ENCODE measurements at places on chromosomes 6 and 20.

DNA sequence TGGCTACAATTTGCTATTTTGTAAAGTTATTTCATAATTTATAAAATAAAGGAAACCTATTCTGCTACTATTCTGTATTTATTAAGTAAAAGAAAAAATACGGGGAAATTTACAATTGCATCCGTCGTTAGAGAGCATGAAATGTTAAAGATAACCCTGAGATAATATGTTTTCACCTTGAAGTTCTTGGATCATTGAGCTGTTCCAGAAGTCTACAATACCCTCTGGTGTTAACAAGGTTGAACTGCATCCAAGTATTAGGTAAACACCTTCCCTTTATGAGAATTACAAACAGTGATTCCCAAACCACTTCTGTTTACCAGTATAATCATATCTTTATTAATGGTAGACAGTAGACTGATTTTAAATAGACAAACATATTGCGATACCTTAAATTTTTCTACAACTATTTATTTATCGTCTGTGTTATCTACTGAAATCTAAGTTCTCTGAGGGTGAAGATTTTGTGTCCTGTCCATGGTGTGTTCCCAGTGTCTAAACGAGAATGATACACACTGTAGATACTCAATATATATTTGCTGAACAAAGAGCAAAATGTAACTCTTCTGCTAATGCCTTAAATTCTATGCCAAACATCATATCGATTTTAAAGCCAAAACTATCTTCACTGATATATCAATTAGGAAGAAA lies 28.2 kb downstream of the TBC1D32 start:
- peak; percentile 12 for DNase-seq

GRCh38 chr6:113562248-113562647 lies 294.9 kb upstream of the MARCKS start:
- DNase-seq = no peak

DNA sequence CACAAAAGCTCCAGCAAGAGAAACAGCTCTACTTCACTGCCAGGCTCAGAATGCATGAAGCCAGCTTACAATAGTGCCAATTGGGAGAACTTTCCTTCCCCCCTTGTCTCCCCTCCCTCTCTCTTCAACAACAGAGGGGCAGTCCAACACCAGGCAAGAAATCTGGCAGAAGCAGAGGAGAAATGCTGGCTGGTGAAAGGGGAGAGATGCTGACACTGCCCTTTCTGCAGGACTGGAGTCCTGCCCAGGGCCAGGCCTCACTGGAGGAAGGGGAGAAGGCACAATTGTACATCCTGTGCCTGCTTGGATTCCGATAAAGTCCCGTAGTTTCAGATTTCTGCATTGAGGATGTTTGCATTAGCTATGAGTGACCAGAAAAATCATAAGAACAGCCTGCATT lies 148.6 kb downstream of the LRRC1 start:
- no peak for DNase-seq

- DNase-seq = no peak
Measured at GRCh38 chr6:76166297-76166696, 93.8 kb upstream of the IMPG1 start.

DNA sequence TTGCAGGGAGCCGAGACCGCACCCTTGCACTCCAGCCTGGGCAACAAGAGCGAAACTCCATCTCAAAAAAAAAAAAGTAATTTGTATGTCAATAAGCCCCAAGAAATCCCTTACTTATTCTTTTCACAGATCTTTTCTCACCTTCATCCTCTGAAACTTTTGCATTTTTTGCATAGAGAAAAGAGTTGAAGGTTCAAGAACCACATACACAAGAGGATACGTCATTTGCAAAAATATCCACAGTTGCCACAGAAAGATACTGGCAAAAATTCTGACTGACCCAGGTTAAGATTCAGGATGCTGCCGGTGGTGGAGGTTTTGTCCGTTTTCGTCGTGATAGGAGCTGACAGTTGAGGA lies 94.5 kb downstream of the ZMYND8 start:
- DNase-seq = no peak

GRCh38 chr6:113330636-113330946 lies 526.6 kb upstream of the MARCKS start:
- DNase-seq = no peak

DNA sequence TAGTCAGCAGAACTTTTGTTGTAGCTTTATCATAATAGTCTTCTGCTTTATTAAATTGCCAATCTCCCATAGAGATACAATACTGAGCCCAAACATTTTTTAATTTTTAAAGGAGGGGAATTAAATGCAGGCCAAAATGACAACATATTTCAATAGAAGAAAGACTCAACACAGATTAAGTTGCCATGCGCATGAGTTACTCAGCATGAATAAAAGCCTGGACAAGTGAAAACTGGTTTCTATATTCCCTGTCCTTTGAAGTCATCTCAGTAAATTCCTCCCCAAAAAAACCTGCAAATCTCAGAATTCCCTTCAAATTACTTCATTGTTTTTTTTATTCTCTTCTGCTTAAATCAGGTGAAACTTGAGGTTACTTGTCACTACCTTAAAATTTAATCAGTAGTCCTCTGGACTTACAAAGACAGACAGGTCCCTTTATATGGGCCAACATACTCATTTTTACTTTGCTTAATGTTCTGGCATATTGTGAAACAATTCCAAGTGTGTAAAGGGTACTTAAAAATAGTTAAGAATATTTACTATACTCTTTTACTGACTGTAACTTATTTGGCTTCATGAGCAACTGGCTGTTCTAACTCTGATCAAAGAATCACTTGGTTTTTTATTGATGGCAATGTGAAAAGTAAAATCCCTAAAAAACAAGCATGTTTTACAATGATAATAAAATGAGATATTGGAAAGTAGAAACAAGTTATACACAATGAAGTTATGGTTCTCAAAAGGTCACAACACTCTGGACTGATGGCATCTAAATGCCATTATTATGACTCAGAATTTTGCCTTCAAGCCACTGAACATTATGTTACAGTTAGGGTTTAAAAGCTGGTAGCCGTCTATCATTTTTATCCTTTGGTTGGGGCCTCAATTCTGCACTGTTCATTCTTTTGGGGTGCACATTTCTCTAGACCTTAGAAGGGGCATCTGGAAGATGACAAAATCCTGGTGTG lies 49.9 kb upstream of the COL21A1 start:
- DNase-seq = no peak

GRCh38 chr6:47090881-47091280 lies 48.7 kb upstream of the ADGRF1 start:
- DNase-seq = no peak

DNA sequence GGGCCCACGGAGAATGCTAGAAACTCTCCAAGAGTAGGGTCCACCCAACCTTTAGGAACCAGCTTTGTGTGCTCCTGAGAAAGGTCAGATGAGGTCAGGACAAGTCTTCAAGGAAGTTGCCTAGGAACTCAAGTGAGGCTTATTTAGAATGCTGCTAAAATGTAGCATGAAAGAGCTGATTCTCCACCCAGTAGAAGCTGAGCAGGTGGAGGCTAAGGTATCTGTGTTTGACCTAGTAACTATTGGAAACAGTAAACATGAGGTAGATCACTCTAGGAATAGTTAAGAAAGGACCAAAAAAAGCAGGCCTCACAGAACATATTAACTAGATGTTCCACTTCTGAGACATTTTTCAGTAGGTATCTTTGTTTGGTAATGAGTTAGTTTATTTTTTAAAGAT lies 13.9 kb downstream of the CEP43 start:
- DNase-seq = no peak

DNA sequence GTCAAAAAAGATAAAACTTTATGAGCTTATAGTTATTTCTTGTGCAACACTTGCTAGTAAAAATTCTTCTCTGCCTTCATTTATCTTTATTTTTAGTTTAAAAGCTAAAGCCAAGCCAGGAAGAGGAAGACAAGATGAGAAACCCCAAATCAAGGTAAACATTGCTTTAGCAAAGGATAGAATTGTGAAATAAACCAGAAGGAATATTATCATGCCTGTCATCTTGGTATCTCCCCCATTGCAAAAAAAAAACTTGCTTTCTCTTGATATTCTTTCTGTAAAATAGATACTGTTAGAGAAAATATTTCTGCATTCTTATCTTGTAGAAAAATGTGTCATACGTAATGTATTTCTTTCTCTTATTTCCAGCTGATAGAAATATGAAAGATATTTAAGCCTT lies 432.8 kb downstream of the GJA1 start:
- DNase-seq = peak; percentile 86

GRCh38 chr20:57977141-57977540 lies 251.3 kb downstream of the ANKRD60 start:
- no peak for DNase-seq

- DNase-seq = no peak
Measured at GRCh38 chr6:34493344-34493743, 27.5 kb downstream of the PACSIN1 start.

GRCh38 chr20:22776369-22776768 lies 192.0 kb upstream of the FOXA2 start:
- DNase-seq = peak; percentile 12

DNA sequence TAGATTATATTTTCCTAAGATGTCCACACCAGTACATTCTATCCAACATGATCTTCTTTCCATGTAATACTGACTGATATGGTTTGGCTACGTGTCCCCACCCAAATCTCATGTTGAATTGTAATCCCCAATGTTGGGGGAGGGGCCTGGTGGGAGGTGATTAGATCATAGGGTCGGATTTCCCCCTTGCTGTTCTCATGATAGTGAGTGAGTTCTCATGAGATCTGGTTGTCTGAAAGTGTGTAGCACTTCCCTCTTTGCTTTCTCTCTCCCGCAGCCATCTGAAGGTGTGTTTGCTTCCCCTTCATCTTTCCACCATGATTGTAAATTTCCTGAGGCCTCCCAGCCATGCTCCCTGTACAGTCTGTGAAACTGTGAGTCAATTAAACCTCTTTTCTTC lies 12.2 kb upstream of the HBS1L start:
- no peak for DNase-seq

DNA sequence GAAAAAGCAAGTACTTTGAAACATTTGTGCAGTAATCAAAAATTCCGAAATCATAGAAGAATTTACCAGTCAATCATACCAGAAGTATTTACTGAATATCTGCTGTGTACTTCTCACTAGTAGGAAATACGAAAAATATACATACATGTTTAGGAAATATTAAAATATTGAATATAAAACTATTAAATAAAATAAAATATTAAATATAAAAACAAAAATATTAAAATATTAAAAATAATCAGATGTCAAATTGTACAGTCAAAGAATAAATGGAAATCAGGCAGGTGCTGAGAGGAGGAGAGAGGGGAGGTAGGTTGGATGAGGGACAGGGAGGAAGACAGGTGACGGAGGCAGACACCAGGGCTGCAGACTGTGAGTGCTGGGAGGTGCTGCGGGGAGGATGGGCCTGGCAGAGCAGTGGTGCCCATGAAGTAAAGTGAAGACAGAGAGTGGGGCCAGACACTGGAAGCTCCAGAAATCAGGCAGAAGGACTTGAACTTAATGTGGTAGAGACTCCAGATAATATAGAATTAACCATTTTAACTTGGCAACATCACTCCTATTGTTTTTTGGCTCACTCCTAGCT lies 55.9 kb downstream of the PRKN start:
- no peak for DNase-seq

- DNase-seq = peak; percentile 62
Measured at GRCh38 chr6:140366991-140367390, 992.5 kb upstream of the CITED2 start.

- DNase-seq = peak; percentile 92
Measured at GRCh38 chr6:90715093-90715655, 128.3 kb upstream of the MAP3K7 start.

- no peak for DNase-seq
Measured at GRCh38 chr6:156782691-156783320, 5.6 kb downstream of the ARID1B start.

DNA sequence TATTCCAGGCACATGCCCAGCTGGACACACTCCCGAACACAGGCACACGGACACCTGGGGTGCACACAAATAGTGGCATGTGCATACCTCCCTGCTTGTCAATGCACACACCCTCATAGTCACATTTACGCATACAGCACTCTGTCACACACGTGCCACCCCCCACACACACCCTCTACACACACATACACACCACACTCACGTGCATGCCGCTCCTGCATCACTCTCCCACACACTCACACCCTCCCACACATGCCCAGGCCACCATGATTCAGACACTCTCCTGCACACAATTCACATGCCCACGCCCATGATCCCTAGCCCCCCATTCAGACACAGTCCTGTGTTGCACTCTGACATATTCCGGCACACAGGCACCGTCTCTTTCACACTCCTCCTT lies 13.0 kb downstream of the SIRPA start:
- no peak for DNase-seq

DNA sequence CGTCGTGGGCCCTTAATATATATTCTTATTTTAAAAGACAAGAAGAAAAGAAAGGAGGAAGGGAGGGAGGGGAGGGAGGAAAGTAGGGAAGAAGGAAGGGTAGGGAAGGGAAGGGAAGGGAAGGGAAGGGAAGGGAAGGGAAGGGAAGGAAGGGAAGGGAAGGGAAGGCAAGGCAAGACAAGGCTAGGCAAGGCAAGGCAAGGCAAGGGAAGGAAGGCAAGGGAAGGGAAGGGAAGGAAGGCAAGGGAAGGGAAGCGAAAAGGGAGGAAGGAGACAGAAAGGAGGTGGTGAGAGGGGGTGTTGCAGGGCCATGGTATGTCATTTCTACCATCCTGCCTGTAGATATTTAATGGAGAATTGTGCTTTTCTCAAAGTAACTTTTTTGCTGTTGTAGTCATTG lies 83.9 kb upstream of the BTBD3 start:
- no peak for DNase-seq

GRCh38 chr6:44269921-44270525 lies at the start of gene TMEM151B:
TMEM151B (plus strand) TSS chr6:44270450; CDS start chr6:44270743, 293 bp downstream.
- no peak for DNase-seq

- peak; percentile 6 for DNase-seq
Measured at GRCh38 chr6:39980839-39981580, 46.7 kb upstream of the MOCS1 start.

GRCh38 chr20:475463-476357 lies 13.4 kb upstream of the TBC1D20 start:
- no peak for DNase-seq

DNA sequence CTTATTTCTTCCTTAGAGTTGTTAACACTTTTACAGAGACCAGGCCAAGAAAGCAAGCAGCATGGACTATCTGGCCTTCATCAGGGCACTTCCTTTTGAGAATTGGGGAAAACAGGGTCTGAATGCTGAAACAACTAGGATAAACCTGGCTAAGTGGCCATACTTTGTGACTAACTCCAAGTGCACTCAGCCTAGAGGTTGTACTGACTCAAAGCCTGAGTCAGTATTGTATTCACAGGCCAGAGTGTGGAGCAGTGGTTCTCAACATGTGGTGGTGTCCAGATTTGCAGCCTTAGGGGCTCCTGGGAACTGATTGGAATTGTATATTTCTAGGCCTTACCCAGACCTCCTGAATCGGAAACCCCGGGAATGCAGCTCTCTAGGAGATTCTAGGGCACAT lies 20.1 kb downstream of the SEC23B start:
- DNase-seq = no peak

DNA sequence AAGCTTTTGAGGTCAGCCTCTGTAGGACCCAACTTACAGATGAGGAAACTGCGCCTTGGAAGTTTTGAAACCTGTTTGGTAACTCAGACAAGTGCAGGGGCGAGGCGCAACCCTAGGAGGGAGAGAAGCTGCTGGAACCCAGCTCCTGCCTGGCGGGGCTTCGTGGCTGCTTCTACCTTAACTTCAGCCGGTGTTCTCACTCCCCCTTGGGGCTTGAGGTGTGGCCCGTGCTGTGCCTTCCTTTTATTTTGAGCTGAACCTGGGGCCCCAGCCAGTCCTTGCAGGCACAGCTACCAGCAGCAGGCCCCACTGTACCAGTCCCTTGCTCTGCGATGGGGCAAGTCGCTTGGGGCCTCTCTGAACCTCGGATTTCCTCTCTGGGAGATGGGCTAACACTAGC lies 12.0 kb downstream of the RBM38 start:
- DNase-seq = no peak

Data from NCI-H226 (cell line).